ENCODE measurements at places on chromosomes 4 and X. TPM values are rescaled to one million over a fixed set of nuclear protein-coding genes. Genes with fewer than 3 reads are reported as not detected.

Gene CTSO
- total RNA-seq = 12.1 TPM

Gene POF1B
- 0.40 TPM for total RNA-seq

Gene GUCY1B1
- 0.20 TPM for total RNA-seq

Gene GRPR
- under 0.01 TPM for total RNA-seq

Gene MAGEA1
- total RNA-seq = 0.07 TPM

Gene RTL9
- not detected for total RNA-seq

Gene PHF8
- 14.9 TPM for total RNA-seq

Gene SUPT20HL2
- not detected for total RNA-seq

Gene CSTF2
- 24.9 TPM for total RNA-seq

Gene CLDN24
- not detected for total RNA-seq

Gene HSD17B13
- not detected for total RNA-seq

Gene RAB9A
- 17.7 TPM for total RNA-seq

Gene PDCL2
- total RNA-seq = not detected

Gene MAGEA2B
- total RNA-seq = not detected

Gene CENPVL2
- total RNA-seq = not detected

Gene GASK1B
- total RNA-seq = 84.3 TPM

Gene MAGEB1
- total RNA-seq = not detected

Gene NUDT10
- 0.81 TPM for total RNA-seq

Gene CNGA1
- total RNA-seq = not detected

Gene WNK3
- total RNA-seq = 2.3 TPM

Gene MAGEA11
- not detected for total RNA-seq

Gene MAGED4
- 2.2 TPM for total RNA-seq

Gene GAGE12G
- total RNA-seq = not detected

Gene ZNF732
- 1.1 TPM for total RNA-seq

Gene TASL
- not detected for total RNA-seq

Gene HAUS7
- 25.3 TPM for total RNA-seq

Measured in pulmonary artery endothelial cell (primary cell).